ENCODE measurements at places on chromosomes 5 and 9.

GRCh38 chr9:133370685-133371084 lies 5.2 kb downstream of the SURF4 start:
- no peak for DNase-seq

GRCh38 chr5:179369530-179369884 lies 24.2 kb upstream of the ADAMTS2 start:
- no peak for DNase-seq

- DNase-seq = peak; percentile 28
These were observed 431 bp downstream of the BNC2 start for GRCh38 chr9:16869882-16870595.

GRCh38 chr5:34516686-34517085 lies 139.4 kb upstream of the RAI14 start:
- no peak for DNase-seq

Measured in RPMI7951 (cell line).